Stimulated activated CD4-positive, alpha-beta T cell treated with anti-CD3 and anti-CD28 coated beads, TNF-alpha, amount 100 ng/mL, for 1 hour (primary cell): ENCODE measurements at places on chromosomes 6 and 20.

DNA sequence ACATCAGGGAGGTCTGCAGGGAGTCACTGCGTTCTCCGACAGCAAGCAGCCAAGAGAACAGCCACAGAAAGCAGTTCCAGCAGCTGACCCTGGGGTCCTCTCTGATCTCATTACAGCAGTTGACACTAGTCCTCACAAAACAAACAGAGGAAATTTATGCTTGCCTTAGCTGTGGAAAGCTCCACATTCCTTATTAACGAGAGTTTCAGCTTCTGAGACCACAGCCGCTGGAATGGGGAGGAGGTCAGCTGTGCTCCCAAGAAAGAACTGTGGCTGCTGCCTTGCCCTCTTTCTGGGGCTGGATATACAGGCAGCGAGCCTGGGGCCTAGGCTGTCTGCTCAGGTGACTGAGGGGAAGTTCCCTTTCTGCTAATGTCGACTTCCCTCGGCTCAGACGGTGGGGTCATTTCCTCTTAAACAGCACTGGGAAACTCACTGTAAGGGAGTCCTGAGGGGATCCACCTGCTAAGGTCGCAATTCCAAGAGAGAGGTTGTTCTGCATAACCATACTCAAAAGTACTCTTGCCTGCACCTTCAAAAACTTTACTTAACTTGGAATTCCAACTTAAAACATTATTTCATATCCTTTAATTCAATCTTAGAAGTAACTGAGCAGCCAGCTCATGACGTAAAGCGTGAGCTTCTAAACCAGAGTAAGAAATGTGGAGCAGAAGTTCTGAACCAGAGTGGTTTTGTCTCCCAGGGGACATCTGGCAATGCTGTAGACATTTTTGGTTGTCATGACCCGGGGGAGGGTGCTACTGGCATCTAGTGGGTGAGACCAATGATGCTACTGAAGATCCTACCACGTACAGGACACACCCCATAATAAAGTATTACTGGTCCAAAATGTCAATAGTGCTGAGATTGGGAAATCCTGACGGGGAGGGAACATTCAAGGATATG is 80.3 kb downstream of the BACH2 start:
- no peak for DNase-seq

GRCh38 chr6:45979311-45979710 is 36.3 kb downstream of the CLIC5 start:
- no peak for DNase-seq

DNA sequence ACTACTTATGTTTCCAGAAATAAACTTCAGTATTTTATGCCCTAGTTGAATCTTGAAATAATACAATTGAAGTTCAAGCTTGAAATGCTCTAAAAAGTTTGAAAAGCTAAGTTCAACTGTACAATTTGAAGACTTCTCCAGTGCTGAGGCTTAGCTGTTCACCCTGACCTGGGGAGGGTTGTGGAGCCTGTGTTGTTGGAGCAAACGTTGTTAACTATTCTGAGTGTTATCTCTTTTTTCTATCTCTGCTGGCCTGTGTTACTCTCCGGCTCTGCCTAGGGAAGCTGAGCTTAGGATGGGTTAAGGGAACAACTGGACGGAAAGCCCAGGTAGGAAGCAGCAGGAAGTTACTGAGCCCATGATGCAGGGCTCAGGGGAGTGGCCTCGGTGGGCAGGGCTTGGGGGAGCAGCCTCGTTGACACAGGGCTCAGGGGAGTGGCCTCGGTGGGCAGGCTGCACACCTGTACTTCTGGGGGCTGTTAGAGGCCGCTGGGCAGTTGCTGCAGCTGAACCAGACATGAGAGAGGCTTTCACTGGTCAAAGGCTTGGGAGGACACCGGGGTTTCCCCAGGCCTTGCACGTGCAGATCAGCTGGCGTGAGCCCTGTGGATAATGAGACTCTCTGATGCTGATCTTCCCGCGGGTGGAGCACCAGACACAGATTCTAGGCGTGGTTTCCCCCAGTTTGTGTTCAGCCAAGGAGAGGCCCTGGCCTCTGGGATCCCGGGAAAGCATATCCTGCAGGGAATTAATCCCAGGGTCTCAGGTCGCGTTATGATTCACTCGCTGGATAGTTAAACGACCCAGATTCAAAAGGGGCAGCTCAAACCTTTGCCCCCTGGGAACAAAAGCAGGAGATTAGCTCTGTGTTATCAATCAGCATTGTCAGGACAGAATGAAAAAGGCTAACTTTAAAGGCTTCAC is 58.9 kb downstream of the ERMARD start:
- no peak for DNase-seq

- no peak for DNase-seq
Observed at GRCh38 chr6:106856227-106856874, 118.2 kb downstream of the CD24 start.

GRCh38 chr6:74167511-74167910 is 471.5 kb downstream of the CD109 start:
- no peak for DNase-seq

DNA sequence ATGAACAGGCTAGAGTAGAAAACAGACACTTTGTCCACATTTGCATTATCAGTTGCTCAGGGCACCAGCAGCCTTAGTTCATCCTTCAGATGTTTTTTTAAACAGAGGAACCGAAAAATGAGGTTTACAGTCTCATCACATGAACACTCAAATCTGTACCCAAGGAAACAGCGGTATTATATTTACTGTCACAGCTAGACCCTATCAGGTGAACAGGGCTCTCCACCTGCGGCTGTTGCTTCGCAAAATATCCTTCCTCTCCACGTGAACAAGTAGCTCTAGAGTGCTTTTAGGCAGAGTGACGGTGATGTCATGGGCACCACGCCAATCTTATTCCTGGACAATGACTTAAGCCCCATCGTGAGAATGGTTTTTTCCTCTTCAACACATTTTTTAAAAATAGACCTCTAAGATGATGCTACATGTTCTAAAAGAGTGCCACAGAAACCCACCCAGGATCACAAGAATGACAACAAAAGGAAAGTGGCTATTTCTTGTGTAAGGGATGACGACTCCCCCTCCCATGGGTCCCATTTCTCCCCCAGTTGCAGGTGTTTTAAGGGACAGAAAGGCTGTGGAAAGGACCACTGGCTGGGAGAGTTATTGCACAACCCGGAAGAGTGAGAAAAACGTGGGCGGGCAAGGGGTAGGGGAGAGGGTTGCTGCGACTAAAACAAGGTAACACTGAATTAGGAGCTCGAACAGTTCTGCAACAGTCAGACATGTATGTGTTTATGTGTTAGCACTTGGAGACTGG is 77.7 kb downstream of the EFHC1 start:
- DNase-seq = no peak
